SW 1271 (cell line): ENCODE measurements at places on chromosomes 13 and 19.

GRCh38 chr13:95356916-95357315 lies 55.7 kb upstream of the ABCC4 start:
- no peak for DNase-seq

- DNase-seq: no peak
Measured at GRCh38 chr19:29596080-29596727, 9.9 kb upstream of the POP4 start.

DNA sequence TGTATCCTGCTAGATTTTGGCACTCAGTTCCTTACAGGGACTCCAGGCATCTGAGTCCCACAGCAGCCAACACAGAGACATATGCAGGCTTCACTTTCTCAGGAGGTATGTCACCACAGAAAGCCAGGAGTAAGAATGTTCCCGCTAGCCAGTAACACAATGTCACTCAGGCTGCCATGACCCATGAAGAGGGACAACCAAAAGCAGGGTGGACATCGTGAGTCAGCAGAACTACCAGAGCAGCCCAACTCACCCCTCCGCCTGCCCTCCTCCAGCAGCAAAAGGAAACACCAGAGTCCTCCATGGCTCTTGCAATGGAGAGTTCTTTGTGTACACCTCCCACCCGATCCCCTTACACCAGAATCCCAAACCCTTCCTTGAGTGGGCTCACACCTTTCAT lies 95.4 kb downstream of the CRYL1 start:
- no peak for DNase-seq

GRCh38 chr19:1747285-1748114 lies 5.8 kb upstream of the ONECUT3 start:
- no peak for DNase-seq

GRCh38 chr13:99903140-99903539 lies 68.4 kb downstream of the ZIC5 start:
- DNase-seq: no peak

DNA sequence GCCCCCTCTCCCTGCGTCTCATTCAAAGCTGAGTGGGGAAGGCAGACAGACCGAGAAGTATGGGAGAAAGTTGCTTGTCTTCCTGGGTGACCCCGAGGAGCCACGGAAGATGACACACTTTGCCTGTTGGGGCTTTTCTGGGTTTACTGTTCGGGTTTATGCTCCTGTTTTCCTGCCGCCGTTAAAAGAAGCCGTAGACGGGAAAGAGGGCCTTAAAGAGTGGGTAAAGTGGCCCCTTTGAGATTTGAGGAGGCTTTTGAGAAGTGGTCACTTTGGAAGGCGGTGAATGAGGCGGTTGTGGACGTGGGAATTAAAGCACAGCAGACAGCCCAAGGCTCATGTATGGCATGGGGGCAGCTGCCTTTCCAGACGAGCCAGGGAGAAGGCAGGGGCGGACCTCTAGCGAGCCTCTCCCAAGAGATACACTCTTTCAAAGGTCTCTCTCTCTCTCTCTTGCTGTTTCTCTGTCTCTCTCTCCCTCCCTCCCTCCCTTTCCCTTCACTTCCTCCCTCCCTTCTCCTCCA lies 493 bp upstream of the LHFPL6 start:
- DNase-seq: peak; percentile 42

DNA sequence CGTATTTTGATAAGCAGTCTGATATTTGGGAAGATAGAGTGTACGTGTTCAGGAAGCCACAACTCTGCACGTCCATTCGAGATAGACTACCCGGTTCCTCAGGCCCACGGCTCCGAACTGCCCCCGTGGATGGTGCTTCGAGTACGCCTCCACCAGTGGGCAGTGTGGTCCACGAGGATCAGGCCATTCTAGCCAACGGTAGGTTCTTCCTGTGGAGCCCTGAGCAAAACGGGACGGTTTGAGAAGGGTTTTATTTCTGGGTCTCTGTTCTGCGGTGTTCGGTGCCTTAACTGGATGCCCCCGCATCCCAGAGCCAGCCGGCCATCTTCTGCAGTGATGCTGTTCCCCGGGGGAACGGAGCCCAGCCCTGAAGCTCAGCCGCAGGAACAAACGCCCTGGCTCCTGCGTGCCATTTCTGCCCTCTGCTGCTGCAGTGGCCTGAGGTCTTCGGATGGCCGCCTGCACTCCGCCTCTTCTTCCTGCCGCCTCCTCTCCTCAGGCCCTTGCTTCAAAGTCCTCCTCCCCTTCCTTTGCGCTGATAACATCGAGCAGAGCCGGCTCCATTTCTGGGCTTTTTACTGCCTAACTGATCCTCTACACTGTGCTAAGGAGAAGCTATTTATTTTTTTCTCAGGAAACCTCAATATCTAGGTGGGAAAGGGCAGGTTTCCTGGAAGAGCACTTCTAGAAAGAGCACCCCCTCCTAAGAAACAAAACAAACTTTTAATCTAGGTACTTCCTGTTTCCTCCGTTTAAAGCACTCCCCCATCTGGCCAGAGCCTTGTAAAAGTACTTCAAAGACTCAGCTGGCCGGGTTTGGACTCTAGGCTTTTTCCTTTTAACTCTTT lies 36.2 kb upstream of the SLC46A3 start:
- DNase-seq: no peak

GRCh38 chr13:77868717-77869116 lies 49.9 kb downstream of the EDNRB start:
- DNase-seq: no peak

- DNase-seq: no peak
Measured at GRCh38 chr19:52689843-52690368, 44.9 kb downstream of the ZNF611 start.

DNA sequence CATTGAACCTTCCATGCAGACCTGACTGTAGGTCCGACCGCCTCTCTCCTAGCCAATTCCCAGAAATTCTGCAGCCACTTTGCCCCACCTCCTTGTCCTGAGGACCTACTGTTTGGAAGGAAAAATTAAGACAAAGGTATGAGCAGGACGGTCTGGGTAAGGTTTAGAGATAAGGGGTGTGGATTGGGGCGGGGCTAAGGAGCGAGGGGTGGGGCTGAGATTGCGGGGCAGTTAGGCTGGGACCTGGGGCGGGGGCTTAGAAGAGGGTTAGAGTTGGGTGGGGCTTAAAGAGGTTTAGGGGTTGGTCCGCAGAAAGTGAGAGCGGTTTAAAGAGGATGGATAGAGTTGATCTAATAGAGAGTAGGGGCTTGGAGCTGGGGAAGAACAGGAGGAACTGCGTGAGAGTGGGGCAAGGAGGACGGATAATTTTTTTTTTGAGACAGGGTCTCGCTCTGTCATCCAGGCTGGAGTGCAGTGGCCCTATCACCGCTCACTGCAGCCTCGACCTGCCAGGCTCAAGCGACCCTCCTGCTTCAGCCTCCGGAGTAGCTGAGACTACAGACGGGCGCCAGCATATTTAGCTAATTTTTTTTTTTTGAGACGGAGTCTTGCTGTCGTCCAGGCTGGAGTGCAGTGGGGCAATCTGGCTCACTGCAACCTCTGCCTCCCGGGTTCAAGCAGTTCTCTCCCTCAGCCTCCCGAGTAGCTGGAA lies 1.7 kb upstream of the ZNF865 start:
- no peak for DNase-seq

GRCh38 chr13:75752826-75753225 lies 116.7 kb downstream of the LMO7 start:
- no peak for DNase-seq
